ENCODE measurements at places on chromosomes 5 and 9.
A peak's percentile ranks its signal among the peaks of the same experiment; 100 is the strongest.

GRCh38 chr5:68134033-68134668 is 81.4 kb upstream of the PIK3R1 start:
- no peak for DNase-seq

DNA sequence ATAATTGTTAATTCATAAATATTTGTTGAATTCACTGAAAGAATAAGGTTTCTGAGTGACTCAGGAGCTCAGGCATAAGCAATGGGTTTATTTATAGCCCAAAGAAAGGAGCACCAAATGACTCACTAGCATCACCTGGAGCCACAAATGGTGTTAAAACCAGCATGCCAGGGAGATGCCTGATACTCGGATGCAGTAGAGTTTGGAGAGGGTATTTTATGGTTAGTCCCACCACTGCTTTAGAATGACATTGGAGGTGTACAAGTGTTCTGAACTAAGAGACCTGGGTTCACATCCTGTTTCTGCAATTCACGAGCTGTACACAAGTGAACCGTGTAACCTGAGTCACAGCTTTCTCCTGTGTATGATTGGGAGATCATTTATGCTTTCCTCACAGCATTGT is 25.2 kb downstream of the CCL28 start:
- DNase-seq, result no peak

- no peak for DNase-seq
Observed at GRCh38 chr5:54862036-54862435, 123.4 kb downstream of the ESM1 start.

- DNase-seq, result no peak
Observed at GRCh38 chr5:108196276-108196675, 185.6 kb downstream of the FBXL17 start.

- no peak for DNase-seq
Observed at GRCh38 chr5:3139499-3139931, 388.0 kb upstream of the IRX2 start.

- DNase-seq, result no peak
Observed at GRCh38 chr5:178221282-178221681, 11.3 kb downstream of the PHYKPL start.

DNA sequence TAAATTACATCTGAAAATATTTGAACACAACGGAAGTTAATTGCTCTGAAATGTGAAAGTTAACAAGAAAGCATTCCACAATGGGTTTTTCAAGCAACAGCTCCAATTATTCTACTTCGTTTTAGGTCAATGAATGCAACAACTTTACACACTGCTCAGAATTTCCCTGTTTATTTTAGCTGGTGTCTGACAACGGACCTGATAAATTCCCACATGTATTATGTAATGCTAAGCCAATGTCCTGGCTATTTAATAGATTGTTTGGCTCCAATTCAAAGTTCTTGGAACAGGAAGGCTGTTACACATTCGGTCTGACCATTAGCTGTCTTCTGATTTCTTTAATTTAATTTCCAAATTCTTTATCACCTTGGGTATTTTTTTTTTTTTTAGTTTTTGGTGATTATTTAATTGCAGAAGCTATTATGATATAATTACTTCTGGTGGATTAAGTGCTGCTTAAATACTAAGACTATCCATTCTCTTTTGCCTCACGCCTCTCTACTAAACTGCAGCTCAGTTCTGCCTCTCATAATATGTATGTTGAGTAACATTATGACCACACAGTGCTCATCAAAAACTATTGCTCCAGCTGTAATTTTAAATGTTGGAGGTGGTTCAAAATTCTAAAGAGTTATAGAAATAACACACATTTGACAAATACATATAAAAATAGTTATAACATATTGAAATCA is 57.9 kb downstream of the MEF2C start:
- DNase-seq, result no peak

DNA sequence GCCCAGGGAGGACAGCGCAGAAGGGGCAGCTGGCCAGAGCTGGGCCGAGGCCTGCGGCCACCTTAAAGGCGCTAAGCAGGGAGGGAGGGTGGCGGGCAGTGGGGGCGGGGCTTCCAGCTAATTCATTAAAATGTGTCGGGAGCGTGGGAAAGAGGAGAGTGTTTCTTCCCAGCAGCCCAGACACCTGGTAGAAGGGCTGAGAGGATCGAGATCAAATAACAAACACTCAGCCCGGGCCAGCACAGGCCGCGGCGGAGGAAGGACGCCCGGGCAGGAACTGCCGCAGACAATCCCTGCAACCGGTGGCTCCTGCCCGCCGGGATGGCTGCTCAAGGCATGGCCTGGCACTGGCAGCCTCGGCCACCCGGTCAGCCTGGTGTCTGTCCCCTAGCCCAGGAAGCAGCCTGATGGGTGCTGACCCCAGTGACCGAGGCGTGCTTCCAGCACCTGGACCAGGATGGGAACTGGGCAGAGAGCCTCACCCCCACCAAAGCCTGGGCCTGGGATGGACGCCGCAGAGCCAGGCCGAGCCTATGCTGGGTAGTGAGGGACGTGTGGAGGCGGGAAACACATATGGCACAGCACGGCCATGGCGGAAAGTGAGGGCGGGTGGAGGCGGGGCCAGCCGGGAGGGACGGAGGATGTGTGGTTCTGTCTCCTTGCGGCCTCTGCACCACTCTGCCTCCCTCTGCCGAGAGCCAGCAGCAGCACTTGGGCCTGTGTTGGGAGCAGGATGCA is 3.2 kb upstream of the NRARP start:
- DNase-seq, result peak; percentile 86

- DNase-seq, result no peak
Observed at GRCh38 chr9:9904041-9904440, 708.8 kb downstream of the PTPRD start.

GRCh38 chr5:67516948-67517565 is 320.5 kb upstream of the CD180 start:
- no peak for DNase-seq

- no peak for DNase-seq
Observed at GRCh38 chr5:66174338-66174737, 30.2 kb downstream of the SREK1 start.

GRCh38 chr5:146753641-146754040 is 124.9 kb downstream of the PPP2R2B start:
- DNase-seq, result peak; percentile 33

DNA sequence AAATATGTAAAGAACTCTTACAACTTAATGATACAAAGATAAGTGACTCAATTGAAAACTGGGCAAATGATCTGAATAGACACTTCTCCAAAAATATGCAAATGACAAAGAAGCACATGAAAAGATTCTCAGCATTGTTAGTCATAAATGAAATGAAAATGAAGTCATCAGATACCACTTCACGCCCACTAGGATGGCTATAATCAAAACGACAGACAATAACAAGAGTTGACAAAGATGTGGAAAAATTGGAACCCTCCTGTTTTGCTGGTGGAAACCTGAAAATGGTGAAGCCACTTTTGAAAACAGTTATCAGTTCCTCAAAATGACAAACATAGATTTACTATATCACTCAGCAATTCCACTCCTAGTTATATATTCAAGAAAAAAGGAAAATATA is 7.9 kb upstream of the SYK start:
- DNase-seq, result no peak

GRCh38 chr9:100292414-100292813 is 60.3 kb downstream of the TEX10 start:
- no peak for DNase-seq

DNA sequence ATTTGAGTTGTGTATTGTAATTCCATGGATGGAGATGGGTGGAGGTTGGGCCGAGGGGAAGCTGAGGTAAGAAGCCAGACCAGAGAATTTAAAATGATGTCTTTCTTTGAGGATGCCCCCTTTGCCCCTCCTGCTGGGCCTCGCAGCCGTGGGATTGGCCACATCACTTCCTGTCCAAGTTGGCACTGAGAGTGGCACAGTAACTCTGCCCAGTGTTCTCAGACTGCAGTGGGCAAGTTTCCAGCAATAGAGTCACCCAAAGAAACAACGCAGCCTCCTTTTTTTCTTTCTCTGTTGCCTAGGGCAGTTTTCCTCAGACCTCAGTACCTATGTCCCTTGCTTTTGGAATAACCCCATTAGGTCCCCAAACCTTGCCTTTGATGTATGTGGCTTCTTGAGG is 306.6 kb upstream of the DMRT1 start:
- DNase-seq, result no peak

- DNase-seq, result no peak
Observed at GRCh38 chr5:94181895-94182294, 436.5 kb downstream of the KIAA0825 start.

- DNase-seq, result no peak
Observed at GRCh38 chr9:84866396-84867175, 197.1 kb downstream of the NTRK2 start.

- DNase-seq, result peak; percentile 12
Observed at GRCh38 chr5:154196955-154197652, 6.6 kb downstream of the GALNT10 start.

GRCh38 chr9:17484906-17485305 is 94.0 kb upstream of the SH3GL2 start:
- DNase-seq, result no peak
